ENCODE measurements at places on chromosomes 7 and 10. TPM values are rescaled to one million over a fixed set of nuclear protein-coding genes. Genes with fewer than 3 reads are reported as not detected.

Gene ZNF394
- 34.2 TPM for total RNA-seq

Gene RBP3
- total RNA-seq = not detected

Gene PLAU
- total RNA-seq = 42.2 TPM

Gene ABCA13
- 0.13 TPM for total RNA-seq

Gene CLCN1
- not detected for total RNA-seq

Gene SLC26A4
- total RNA-seq = 2.4 TPM

Gene C10orf67
- not detected for total RNA-seq

Gene OR2A7
- total RNA-seq = 1.9 TPM

Gene CALML3
- total RNA-seq = not detected

Gene UCMA
- not detected for total RNA-seq

Gene PDZD7
- total RNA-seq = 0.91 TPM
